DMS53 (cell line): ENCODE measurements at places on chromosomes 4 and X.
A peak's percentile ranks its signal among the peaks of the same experiment; 100 is the strongest.

GRCh38 chrX:95346856-95347255, 1337.8 kb upstream of the DIAPH2 start:
- peak; percentile 57 for DNase-seq

DNA sequence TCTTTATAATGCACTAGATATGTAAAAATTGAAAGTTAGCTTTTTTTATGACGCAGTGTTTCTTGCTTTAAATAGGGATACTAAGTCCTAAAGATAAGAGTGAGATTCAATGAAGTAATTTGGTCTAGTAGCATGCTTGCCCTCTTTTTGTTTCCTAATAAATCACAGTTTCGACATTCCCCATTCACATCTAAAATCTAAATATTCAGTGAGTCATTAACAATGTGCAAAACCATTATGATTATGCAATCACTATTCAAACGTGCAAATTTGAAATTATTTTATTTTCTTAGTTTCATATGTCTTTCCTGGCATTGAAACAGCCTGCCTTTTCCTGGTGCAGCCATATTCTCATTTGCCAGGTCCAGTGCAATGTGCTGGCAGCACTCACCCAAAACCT, 1350.5 kb upstream of the PABPC4L start:
- DNase-seq, result no peak

DNA sequence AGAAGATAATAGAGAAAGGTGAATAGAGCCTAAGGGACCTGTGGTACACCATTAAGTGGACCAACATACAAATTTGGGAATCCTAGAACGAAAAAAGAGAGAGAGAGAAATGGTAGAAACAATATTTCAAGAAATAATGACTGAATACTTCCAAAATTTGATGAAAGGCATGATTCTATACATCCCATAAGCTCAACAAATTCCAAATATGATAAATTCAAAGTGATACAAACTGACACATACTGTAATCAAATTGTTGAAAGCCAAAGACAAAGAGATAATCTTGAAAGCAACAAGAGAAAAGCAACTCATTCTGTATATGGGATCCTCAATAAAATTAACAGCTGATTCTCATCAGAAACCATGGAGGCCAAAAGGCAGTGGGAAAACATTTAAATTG, 20.6 kb upstream of the ZC4H2 start:
- no peak for DNase-seq

GRCh38 chr4:112145326-112145789, at the start of gene FAM241A:
TSS of gene FAM241A (plus strand) at chr4:112145454. CDS start at chr4:112145581, 127 bp downstream.
- peak; percentile 85 for DNase-seq

DNA sequence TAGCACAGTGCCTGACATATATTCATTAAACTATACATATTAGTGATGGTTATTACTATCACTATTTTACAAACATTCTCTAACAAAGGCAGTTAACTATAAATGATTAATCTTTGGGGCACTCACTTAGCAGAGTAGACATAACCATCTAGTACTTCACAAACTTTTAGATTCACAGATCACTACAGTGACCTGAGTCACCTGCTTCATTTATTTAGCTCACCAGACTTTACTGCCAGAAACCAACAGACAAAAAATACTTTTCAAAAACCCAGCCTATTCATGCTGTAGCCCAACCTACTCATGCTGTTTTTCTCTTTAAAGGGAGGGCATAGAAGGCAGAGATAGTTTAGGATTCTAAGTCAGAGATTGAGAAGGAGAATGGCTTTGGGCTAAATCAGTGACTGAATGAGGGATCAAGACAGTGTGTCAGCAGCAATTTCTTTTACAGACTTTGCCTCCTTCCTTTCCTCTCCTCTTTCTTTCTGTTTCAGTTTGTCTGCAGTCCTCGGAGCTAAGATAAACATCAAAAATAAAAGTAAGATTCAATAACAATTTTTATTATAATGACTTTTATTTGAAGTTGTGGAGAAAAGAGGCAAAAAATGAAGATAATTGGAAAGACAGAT, 34.7 kb upstream of the PDE5A start:
- DNase-seq, result no peak

GRCh38 chr4:154778264-154778663, 2.8 kb upstream of the RBM46 start:
- DNase-seq, result no peak

DNA sequence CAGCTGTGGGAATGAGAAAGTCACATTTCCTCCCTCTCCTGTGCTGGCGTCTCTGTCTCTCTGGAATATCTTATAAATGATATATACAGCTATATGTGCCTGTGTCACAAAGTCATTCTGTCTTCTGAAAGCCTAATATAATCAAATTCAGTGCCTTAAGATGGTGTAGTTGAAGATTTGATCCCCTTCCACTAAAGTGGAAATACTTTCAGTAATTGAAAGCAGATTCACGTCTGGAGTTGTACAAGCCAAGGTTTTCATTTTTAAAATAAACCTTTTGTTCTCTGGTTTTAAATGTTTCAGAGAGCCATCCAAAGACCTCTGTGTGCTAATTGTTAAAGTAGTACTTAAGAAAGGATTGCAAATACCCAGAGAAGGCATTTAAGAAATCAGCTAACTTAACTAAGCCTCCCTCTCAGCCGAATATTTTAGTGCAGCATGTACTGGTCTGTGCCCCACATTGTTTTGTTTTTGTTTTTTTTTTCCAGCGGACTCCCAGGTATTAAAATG, 206.8 kb downstream of the TENM3 start:
- no peak for DNase-seq

- peak; percentile 21 for DNase-seq
Observed at GRCh38 chr4:119615068-119615719, 13.4 kb downstream of the PDE5A start.

- DNase-seq, result no peak
Observed at GRCh38 chr4:175622887-175623286, 189.2 kb downstream of the GPM6A start.

DNA sequence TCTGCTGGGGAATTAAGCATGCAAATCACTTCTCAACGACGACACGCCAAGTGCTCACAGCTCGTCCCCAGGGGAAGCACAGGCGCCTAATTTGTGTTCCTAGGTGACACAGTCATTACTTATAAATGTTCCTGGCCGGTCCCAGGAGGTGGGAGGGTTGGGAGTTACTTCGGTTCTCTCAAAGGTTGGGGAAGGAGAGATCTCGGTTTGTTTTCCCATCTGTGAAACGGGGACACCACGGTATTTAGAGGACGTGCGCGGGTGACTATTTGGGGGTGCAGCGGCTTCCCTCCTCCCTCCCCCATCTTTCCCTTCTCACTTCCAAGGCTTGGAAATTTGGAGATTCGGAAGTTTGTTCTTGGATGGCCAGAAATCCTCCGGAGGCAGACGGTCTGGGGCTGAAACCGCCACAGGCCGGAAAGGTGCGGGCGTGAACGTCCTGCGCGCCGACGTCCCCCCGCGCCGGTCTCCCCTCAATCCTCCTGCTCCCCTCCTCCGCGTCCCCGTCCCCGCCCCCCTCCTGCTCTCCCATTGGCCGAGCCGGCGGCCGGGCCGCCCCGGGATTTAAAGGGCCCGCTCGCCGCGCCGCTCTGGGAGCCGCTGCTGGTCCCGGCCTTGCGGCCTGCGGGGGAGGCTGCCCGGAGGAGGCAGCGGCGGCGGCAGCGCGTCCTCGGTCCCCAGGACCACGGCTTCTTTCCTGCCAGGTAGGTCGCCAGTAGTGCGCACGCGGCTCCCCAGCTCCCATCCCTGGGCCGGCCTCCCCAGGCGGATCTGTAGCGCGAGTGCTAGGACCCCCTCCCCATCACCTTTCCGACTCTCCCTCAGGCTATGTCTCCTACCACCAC, at the start of gene PORCN:
TSS of gene PORCN (plus strand) at position 593 of the 845 bp plus-strand sequence. CDS start 829 bp downstream, outside the sequence.
- peak; percentile 68 for DNase-seq

DNA sequence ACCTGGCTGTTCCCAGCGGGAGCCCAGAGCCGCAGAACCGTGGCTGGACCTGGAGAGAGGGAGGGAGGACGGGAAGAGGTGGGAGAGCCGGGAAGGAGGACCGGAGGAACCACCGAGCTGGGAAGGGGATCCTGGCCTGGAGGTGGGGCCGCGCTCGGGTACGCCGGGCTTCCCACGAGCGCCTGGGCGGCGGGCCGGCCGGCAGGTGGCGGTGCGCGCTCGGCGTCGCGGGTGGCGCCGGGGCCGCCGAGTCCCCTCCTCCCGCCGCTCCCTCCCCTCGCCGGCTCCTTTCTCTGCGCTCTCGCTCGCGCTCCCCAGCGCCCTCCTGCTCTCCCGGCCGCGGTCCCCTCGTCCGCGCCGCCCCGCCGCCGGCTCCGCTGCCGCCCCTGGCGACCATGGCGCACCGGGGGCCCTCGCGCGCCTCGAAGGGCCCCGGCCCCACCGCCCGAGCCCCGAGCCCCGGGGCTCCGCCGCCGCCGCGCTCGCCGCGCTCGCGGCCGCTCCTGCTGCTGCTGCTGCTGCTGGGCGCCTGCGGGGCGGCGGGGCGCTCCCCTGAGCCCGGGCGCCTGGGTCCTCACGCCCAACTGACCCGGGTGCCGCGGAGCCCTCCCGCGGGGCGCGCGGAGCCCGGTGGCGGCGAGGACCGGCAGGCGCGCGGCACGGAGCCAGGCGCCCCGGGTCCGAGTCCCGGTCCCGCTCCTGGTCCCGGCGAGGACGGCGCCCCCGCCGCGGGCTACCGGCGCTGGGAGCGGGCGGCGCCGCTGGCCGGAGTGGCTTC, at the start of gene SORCS2:
TSS of gene SORCS2 (plus strand) at position 287 of the 778 bp plus-strand sequence.
- DNase-seq, result peak; percentile 82

GRCh38 chr4:14920759-14921320, 81.4 kb upstream of the CPEB2 start:
- peak; percentile 26 for DNase-seq

DNA sequence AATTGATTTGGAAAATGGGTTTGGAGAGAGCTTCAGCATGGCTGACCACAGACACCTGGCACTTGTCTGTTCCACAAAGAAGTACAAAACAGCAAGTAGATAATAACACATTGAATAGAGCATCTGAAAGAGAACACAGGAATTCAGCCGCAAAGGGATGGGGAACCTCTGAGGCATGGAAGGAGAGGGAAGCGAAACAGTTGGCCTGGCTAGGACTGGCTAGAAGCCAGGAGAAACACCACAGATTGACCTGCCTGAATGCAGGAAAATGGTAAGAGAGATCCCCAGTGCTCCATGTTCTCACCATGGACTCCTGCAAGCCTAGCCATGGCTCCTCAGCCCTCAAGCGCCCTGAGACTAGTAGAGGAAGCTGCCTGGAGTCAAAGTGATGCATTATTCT, 169.7 kb upstream of the SH3RF1 start:
- DNase-seq, result no peak

- no peak for DNase-seq
Observed at GRCh38 chr4:146465628-146466027, 56.1 kb downstream of the SLC10A7 start.

DNA sequence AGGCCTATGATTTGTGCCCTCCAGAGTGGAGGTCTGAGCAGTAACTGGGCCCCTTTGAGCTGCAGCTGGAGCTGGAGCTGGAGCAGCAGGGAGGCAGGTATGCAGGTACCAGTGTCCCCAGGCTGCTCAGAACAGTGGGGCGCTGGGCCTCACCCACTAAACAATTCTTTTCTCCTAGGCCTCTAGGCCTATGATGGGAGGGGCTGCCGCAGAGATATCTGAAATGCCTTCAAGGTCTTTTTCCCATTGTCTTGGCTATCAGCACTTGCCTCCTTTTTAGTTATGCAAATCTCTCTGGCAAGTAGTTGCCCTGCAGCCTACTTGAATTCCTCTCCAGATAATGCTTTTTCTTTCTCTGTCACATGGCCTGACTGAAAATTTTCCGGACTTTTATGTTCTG, 79.7 kb upstream of the OTUD4 start:
- no peak for DNase-seq

DNA sequence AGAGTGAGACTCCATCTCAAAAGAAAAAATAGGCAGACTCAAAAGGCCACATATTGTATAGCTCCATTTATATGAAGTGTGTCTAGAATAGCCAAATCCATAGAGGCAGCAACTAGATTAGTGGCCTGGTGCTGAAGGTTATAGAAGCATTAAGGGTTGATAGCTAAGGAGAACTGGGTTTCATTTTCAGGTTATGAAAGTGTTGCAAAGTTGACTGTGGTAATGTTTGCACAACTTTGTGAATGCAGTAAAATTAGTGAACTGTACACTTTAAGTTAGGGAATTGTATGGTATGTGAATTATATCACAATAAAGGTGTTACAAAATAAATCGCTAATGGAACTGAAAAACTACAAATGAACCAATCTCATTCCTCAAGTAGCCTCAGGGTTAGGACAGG, 28.3 kb downstream of the TXLNG start:
- no peak for DNase-seq

GRCh38 chrX:68829582-68830418, 979 bp downstream of the EFNB1 start:
- peak; percentile 52 for DNase-seq

- no peak for DNase-seq
Observed at GRCh38 chrX:106899841-106900240, 3.3 kb downstream of the RIPPLY1 start.

DNA sequence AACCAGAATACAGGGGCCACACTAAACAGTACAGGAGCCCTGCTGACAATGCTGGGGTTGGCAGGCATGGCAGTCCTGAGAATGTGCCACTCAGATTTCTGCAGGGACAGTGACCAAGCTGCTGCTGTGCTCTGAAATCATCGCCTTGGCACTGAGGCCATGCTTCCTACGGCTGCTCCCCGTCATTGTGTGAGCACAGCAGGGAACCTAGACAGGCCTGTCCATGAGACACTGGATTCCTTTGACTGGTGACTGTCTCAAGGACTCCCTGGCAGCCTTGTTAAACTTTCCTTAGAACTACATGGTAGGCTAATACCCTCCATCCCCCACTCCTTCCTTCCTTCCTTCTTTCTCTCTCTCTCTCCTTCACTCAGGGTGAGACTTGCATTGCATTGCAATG, 111.4 kb downstream of the LUZP4 start:
- DNase-seq, result no peak

- peak; percentile 23 for DNase-seq
Observed at GRCh38 chrX:17679820-17680219, 57.5 kb upstream of the SCML1 start.

GRCh38 chr4:93659629-93660028, 168.9 kb upstream of the ATOH1 start:
- DNase-seq, result no peak
